Renal cortex interstitium (tissue), 15 donors: ENCODE measurements at places on chromosomes 2 and 18.

GRCh38 chr2:213205944-213206343 is 54.5 kb upstream of the IKZF2 start:
- DNase-seq = no peak

GRCh38 chr2:11977766-11978524 is 231.5 kb downstream of the LPIN1 start:
- no peak for DNase-seq

DNA sequence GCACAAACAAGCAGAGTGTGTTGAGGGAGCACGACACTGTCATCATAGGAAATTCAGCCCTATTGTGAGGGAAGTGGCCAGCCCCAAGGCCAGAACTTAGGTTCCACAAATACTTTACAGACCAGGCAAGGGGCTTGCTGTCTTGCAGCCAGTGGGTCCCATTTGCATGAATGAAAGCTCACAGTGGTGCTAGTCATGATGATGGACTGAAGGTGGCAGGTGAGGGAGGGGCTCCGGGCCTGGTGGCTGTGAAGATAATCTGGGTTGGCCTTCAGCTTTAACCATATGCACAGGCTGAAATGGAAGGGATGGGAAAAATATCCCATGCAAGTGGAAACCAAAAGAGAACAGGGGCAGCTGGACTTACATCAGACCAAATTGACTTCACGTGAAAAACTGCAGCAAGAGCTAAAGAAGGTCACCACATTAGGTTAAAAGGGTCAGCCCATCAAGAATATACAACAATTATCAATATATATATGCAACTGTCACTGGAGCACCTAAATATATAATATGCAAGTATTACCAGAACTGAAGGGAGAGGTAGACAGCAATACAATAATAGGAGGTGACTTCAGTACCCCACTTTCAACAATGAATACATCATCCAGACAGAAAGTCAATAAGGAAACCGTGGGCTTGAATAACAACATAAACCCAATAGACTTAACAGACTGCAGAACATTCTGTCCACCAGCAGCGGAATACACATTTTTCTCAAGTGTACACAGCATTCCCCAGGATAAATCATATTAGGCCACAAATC is 39.6 kb downstream of the DCDC2C start:
- DNase-seq = no peak

- no peak for DNase-seq
Measured at GRCh38 chr2:37688771-37689468, 17.5 kb upstream of the CDC42EP3 start.

DNA sequence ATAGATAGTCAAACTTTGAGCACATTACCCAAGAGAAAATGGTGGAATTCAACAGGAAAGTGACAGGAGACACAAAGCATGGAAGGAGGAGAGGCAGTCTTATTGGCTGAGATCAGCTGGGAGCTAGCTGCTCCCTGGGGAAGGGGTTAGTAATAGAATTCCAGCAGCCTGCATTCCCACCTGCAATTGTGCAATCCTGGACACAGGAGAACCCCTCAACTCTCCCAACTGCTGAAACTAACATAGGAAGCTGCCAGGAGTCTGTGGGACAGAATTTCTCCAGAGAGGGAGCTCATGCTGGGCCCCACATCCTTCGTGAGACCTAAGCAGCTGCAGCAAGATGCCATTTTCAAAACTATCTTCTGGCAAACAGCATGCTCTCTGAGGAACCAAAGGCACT is 69.8 kb upstream of the ACVR1C start:
- DNase-seq = no peak

DNA sequence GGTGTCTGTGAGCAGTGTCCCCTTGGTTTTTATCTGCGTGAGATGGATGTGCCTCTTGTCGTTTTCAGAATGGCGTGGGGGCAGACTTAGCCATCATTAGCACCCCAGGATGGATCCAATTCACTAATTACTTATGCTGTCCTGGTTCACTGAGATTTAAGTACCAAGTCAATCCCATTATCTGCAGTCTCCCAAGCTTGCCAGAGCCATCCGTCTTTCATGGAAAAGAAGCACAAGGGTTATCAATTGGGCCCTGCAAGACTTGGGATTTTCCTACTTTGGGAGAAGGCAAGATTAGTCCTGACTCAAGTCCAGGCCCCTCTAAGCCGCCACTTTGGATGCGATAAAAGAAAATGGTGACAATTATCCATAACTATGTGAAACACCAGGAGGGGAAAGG is 404.0 kb downstream of the TMEM182 start:
- no peak for DNase-seq
